Suprapubic skin (tissue), 4 donors: ENCODE measurements at places on chromosomes 7 and 10. TPM values are rescaled to one million over a fixed set of nuclear protein-coding genes. Genes with fewer than 3 reads are reported as not detected.

- no peak for DNase-seq
Measured at GRCh38 chr7:53877688-53878087, 664.5 kb upstream of the VSTM2A start.

The PLAC9 gene
- 5.6 TPM for total RNA-seq

GRCh38 chr7:55975988-55976633 is 11.7 kb downstream of the NIPSNAP2 start:
- DNase-seq: no peak

The ZMIZ2 gene
- total RNA-seq: 27.1 TPM

- DNase-seq: no peak
Measured at GRCh38 chr7:101767544-101767943, 49.9 kb upstream of the CUX1 start.
